Ecto neural progenitor cell (in vitro differentiated cells): ENCODE measurements at places on chromosomes 3 and 15.

GRCh38 chr15:52483707-52484106 is 45.0 kb downstream of the MYO5A start:
- no peak for DNase-seq

GRCh38 chr3:150033721-150034120 is 63.0 kb upstream of the PFN2 start:
- no peak for DNase-seq

- no peak for DNase-seq
Measured at GRCh38 chr3:156677536-156677935, 3.1 kb downstream of the TIPARP start.

DNA sequence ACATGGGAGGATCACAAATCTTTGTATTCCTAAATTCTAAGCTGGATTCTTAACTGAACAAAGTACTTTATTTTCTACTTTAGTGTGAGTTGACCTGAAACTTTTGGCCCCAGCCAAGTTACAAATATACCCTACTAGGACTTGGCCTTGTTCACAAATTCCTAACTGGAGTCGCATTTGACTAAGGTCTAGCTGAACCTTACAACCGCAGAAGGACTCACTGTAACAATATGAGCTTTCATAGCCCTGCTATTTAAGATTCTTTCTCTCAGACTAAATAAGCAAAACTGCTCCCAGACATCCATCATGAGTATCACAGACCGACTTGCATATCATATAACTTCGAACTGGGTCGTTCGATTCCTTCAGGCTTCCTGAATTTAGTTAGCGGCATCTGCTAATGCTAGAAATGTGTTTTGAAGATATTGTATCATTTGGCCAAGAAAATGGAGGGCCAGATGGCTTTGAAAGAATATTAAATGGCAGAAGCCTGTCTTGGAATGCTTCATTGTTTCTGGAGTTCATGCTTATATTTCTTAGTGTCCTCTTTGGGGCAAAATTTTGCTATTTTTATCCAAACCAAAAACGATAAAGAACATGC is 28.4 kb upstream of the ADAMTS9 start:
- DNase-seq = no peak

GRCh38 chr3:171462224-171462623 is 2.0 kb upstream of the TNIK start:
- no peak for DNase-seq

GRCh38 chr3:190031887-190032752 is 88.6 kb downstream of the P3H2 start:
- no peak for DNase-seq

DNA sequence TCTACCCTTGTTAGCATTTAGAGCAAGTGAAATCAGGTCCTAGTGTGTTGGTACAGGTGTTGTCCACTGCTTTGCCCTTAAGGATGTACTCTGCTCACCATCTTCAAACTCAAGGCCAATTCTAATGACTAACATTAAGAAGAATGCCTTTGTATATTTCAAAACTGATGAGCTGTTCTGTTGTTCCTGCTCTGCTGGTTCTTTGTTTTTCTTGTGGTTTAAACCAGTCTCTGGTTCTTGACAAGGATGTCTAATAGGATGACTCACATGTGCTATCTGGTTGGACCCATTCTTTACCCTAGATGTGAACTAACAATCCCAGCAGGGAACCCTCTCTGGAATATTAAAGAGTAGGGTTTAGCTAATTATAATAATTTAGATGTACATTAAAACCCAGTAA is 17.3 kb downstream of the ABHD5 start:
- DNase-seq = no peak

- peak; percentile 53 for DNase-seq
Measured at GRCh38 chr3:84547971-84548970, 410.5 kb upstream of the CADM2 start.

- DNase-seq = no peak
Measured at GRCh38 chr3:73772076-73772886, 147.5 kb upstream of the PDZRN3 start.

- DNase-seq = no peak
Measured at GRCh38 chr3:177378168-177378567, 180.9 kb upstream of the TBL1XR1 start.

- no peak for DNase-seq
Measured at GRCh38 chr3:12384451-12385233, 95.8 kb downstream of the PPARG start.

GRCh38 chr3:34919025-34919424 is 720.3 kb upstream of the ARPP21 start:
- DNase-seq = no peak
